ENCODE measurements at places on chromosomes 13 and 19.

DNA sequence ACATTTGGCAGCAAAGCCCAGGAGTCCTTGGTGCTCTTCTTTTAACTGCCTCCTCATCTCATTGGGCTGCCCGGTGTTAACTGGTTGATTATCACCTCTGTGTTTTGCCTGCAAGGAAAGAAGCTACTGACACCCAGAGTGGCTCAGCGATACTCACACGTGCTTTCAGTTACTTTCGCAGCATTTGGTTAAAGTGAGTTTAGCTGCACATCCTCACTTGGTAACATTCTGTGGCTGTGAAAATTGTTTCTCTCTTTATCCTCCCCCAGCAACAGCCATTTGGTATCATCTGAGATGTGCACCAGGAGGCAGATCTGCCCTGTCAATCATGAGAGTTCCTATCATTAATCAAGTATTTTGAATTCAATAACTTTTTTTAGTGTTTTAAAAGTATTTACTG lies 44.6 kb upstream of the GPR183 start:
- DNase-seq = no peak

DNA sequence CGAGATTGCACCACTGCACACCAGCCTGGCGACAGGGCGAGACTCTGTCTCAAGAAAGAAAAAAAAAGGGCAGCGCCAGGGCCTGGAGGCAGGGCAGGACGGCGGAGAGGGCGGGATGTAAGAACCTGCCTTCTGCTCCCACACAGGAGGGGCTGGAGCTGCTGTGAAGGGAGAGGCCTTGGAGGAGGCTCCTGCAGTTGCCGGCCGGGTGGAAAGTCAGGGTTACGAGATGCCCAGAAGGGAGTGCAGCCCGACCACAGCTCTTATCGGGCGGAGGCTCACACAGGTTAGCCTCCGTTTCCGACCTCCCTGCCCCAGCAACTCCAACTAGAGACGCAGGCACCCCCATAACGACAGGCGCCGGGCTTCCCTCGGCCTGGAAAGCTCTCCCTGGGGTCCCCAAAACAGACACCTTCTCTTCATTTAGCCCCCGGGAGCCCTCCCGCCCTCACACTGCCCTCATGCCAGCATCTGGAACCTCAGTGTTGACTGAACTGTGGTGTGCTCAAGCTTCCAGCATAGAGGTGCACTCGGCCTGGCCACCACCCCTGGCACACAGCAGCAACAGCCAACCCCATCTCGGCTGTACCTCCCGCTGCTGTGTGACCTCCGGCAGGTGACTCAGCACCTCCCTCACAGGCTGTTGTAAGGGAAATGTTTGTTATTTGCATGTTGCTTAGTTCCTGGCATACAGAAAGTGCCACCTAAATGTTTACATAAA lies 1.4 kb downstream of the PLPP2 start:
- no peak for DNase-seq

GRCh38 chr19:13118424-13119193 lies 545 bp downstream of the NACC1 start:
- DNase-seq = peak; percentile 80

- DNase-seq = no peak
Measured at GRCh38 chr13:58633226-58633625, 1001.7 kb downstream of the PCDH17 start.

DNA sequence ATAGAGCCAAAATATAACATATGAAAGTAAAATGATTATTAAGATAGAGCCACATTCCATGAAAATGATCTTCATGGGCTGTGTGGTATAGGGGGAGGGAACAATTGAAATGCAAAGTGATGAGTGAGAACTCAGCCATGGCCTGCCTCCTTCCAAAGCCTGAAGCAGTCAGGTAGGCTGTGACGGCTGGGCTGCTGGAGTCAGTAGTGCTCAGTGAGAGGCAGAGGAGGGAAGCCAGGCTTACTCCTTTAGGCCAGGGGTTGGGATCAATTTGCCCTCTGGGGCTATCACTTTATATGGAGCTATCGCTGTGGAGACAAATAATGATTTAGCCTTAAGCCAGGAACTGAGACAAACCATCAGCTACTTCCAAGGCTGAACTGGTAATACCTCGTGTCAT lies 654.9 kb downstream of the FGF9 start:
- no peak for DNase-seq

DNA sequence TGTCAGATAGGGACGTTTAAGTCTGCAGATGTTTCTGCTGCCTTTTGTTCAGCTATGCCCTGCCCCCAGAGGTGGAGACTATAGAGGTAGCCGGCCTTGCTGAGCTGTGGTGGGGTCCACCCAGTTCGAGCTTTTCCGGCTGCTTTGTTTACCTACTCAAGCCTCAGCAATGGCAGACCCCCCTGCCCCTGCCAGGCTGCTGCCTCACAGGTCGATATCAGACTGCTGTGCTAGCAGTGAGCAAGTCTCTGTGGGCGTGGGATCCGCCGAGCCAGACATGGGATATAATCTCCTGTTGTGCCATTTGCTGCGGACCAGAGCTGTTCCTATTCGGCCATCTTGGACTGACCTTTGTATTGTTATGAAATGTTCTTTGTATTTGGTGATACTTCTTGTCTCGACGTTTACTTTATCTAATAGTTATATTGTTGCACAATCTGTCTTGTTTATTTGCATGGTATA lies 46.3 kb downstream of the NBEA start:
- no peak for DNase-seq

- DNase-seq = no peak
Measured at GRCh38 chr19:35002037-35002535, 2.0 kb downstream of the GRAMD1A start.

DNA sequence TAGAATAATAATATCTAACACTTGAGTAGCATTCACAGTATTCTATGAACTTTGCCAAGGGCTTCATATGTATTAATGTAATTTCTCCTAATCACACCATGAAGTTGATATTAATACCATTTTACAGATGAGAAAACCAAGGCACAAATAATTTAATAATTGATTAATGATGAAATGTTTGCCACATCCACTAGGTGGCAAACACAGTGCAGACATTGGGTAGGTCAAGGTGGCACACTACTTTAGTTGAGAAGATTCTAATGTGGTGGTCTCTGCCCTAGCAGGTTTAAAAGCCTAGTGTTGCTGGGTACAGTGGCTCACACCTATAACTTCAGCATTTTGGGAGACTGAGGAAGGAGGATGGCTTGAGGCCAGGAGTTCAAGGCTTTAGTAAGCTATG lies 412.4 kb downstream of the SUCLA2 start:
- DNase-seq = no peak

DNA sequence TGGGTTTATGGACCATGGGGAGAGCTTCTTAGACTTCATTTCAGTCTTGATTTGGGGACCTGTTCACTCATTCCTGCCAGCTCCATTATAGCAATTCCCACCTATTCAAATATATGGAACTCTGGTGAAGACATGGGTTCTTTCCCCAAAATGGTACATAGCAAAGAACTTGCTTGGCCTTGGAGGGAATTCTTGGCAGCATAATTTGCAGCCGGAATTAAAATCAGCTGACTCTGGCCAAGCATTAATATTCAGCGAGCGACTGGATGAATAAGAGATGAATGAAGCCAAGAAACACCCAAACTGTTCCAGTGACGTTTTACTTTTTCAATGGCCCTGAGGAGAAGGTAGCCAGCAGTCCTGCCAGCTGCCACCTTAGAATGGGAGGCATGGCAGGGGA lies 88.4 kb upstream of the SOX1 start:
- DNase-seq = no peak

DNA sequence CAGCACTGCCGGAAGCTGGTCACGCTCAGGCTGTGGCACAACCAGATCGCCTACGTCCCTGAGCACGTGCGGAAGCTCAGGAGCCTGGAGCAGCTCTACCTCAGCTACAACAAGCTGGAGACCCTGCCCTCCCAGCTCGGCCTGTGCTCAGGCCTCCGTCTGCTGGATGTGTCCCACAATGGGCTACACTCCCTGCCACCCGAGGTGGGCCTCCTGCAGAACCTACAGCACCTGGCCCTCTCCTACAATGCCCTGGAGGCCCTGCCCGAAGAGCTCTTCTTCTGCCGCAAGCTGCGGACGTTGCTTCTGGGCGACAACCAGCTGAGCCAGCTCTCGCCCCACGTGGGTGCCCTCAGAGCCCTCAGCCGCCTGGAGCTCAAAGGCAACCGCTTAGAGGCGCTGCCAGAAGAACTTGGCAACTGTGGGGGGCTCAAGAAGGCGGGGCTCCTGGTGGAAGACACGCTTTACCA lies 3.2 kb upstream of the MAP2K7 start:
- no peak for DNase-seq

DNA sequence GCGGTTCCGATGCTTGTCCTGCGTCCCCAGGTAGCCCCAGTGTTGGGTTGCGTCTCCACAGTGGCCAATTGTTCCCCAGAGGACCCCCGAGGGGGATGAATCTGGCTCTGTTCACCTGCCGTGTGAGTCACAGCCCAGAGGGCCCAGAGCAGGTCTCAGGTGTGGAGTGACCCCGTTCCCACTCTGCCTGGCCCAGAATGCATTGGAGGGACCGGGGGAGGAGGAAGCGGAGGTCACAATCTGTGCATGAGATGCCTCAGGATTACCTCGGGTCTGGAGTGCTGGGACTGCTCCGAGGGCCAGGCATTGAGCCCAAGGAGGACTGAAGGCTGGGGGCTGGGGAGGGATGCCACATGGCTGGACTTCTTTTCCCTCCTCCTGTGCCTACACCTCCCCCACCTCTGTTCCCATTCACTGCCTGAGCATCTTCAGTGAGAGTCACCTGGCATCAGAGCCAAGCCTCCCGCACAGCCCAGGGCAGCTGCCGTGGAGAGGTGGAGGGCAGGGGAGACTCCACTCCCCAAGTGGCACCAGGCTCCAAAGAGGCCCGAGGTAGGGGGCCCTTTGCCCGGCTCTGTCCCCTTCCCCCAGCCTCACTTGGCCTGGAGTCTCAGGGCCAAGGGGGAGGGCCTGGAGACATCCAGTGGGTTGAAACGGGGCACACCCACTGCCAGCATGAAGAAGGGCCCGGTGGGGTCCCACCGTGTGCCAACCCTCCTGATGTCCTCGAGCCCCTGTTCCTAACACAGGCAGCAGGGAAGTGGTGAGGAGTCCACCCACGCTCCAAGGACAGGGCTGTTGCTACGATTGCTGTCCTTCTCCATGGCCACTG lies 81.1 kb downstream of the CHST8 start:
- no peak for DNase-seq

DNA sequence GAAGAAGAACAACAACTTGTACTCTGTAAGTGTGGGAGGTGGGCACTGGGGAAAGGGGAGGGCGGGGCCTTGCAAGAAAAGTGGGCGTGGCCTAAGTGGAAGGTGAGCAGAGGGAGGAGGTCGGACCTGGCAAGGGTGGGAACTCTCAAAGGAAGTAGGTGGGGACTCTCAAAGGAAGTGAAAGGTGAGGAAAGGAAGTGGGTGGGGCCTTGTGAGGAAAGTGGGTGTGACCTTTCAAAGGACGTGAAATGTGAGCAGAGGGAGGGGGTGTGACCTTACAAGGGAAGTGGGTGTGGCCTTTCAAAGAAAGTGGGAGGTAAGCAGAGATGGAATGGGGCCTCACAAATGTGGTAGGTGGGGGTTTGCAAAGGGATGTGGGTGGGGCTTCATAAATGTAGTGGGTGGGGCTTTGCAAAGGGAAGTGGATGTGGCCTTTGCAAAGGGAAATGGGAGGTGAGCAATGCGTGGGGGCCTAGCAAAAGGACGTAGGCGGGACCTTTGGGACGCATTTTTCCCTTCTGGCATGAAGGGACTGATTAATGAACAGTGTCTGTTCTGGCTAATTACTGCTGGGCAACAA lies 25.9 kb downstream of the ACSBG2 start:
- peak; percentile 66 for DNase-seq

DNA sequence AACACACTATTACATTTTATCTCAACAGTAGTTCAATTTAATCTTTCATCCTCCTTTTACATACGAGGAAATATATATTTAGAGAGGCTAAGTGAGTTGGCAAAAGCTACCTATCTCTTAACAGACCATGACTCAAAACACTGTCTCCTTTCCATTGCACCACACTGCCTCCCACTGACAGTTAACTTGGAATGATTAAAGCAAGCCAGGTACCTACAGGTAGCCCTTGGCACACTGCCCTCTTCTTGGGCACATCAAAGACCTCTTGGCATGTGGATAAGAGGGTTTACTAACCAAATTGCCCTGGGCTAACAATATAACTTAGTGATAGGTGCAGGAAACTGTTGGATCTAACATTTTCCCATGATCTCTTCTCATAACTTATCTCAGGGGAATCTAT lies 1.8 kb downstream of the ABHD13 start:
- DNase-seq = peak; percentile 17

DNA sequence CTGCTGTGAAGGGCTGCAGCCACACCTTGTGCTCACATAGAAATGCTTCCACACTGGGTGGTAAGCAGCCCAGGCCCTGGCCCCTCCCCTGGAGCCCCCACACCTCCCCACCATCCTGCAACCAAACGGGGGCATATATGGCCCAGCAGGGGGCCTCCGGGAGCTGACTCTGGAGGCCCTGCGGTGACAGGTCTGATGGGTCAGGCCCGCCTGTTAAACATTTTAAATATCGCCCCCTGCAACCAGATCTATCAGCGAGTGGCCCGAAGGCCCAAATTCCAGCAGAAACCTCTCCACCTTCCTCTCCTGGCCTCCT lies 48.0 kb upstream of the KATNAL1 start:
- DNase-seq = peak; percentile 54

DNA sequence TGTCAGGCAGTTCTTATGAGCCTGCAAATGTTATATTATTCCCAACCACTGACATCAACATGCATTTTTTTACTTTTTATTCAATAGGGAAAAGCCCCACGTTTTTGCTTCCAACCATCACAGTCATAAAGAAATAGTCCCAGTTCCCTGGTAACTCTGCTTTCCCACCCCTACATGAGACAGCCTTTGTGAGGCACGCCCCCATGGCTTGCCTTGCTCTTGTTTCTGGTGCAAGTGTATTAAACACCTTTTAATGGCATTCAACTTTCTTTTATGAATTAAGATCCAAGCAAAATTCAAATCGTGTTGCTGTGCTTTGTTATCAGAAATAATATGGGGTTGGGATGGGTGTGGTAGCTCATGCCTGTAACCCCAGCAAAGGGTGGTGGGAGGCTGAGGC lies 54.2 kb upstream of the ZNF429 start:
- no peak for DNase-seq

DNA sequence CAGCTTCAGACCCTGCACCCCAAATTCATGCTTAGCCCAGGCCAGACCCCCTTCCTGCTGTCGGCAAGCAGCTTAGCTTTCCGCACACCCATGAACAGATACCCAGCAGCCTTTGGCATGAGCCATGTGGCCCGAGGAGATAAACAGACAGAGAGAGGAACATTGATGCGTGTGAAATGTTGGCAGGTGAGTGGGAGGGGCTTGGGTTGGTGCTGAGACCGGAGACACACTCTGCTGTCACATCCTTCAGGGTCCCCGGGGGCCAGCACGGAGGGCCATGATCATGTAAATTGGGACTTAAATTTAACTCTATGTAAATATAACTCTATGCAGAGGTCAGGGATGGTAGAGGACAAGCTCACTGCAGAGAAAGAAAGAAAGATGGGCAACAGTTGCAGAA lies 1.5 kb downstream of the CD22 start:
- DNase-seq = no peak

- no peak for DNase-seq
Measured at GRCh38 chr13:108346376-108346775, 76.9 kb downstream of the TNFSF13B start.

Measured in NB4 (cell line).